Eye (tissue), 1 donor: ENCODE measurements at places on chromosomes 12 and 14.

- DNase-seq: peak; percentile 48
These were observed 78.5 kb downstream of the ARL6IP4 start for GRCh38 chr12:123058980-123059379.

DNA sequence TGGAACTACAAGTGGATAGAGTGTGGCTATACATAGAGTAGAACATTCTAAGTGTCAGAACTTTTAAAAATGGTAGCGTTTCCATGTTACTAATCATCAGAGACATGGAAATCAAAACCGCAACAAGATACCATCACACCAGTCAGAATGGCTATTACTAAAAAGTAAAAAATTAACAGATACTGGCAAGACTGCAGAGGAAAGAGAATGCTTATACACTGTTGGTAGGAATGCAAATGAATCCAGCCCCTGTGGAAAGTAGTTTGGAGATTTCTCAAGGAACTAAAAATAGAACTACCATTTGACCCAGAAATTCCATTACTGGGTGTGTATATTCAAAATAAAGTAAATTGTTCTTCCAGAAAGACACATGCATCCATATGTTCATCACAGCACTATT is 518.6 kb downstream of the NELL2 start:
- no peak for DNase-seq

GRCh38 chr12:30138483-30138882 is 354.7 kb upstream of the TMTC1 start:
- DNase-seq: peak; percentile 15

DNA sequence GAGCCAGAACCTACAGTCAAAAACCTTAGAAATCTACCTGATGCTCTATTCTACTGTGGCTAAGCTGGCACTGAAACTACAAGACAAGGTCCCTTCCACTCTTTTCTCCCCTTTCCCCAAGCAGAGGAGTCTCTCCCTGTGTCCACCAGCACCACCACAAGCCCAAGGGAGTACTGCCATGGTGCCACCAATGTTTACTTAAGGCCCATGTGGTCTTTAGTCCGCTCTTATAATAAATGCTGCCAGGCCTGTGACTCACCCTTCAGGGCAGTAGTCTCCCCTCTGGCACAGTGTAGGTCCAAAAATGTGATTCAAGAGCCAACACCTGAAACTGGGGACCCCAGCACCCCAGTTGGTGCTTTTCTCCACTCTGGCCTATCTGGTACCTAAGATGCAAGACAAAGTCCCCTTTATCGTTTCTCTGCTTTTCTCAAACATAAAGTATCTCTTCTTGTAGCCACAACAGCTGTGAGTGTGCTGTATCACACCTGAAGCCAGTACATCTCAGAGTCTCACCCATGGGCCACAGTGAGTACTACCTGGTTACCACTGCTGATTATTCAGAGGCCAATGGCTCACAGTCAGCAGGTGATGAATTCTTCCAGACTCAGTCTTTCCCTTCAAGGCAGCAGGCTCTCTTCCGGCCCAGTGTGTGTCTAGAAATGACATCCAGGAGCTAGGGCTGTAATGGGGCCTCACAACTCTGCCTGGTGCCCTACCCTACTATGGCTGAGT is 29.3 kb downstream of the SLC38A2 start:
- no peak for DNase-seq

GRCh38 chr12:115859231-115859630 is 418.3 kb downstream of the MED13L start:
- no peak for DNase-seq

DNA sequence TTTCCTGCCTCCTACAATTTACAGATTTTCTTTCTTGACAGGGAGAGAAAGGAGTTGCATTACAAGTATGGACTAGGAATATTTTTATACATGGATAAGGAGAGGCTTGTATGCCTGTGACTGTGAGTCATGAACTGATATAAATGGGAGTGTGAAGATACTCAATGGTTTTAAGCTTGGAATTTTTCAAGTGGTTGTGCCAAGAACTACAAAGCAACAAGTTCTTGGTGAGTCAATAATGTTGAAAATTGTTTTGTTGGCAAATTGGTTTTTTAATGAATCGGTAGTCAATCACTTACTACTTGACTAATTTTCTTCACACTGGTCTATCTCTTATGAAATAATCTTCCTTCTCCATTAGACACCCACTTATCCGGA is 58.9 kb upstream of the HMGA2 start:
- DNase-seq: no peak

- peak; percentile 14 for DNase-seq
These were observed 187.7 kb upstream of the ATXN7L3B start for GRCh38 chr12:74349925-74350324.

- DNase-seq: peak; percentile 32
These were observed 119.9 kb upstream of the LHX5 start for GRCh38 chr12:113591480-113591974.
